Left cardiac atrium (tissue), 4 donors: ENCODE measurements at places on chromosomes 4 and X. TPM values are rescaled to one million over a fixed set of nuclear protein-coding genes. Genes with fewer than 3 reads are reported as not detected.

COX18 gene
- total RNA-seq = 13.8 TPM

RENBP gene
- total RNA-seq = 14.7 TPM

CXCL3 gene
- 0.88 TPM for total RNA-seq

RHOH gene
- total RNA-seq = 0.68 TPM

AADAT gene
- total RNA-seq = 1.5 TPM

CTAG1A gene
- total RNA-seq = not detected

GPRASP2 gene
- 17.9 TPM for total RNA-seq

CA5B gene
- total RNA-seq = 10.5 TPM

KIAA1210 gene
- not detected for total RNA-seq

TMEM165 gene
- 101 TPM for total RNA-seq

COX7B gene
- total RNA-seq = 1,144 TPM

SLC4A4 gene
- total RNA-seq = 18.6 TPM

PPP1R2C gene
- total RNA-seq = not detected

PARM1 gene
- 91.8 TPM for total RNA-seq

RHOXF1 gene
- total RNA-seq = 0.29 TPM

HSD17B13 gene
- total RNA-seq = 0.18 TPM

CYBB gene
- 75.1 TPM for total RNA-seq

ENPEP gene
- total RNA-seq = 12.2 TPM

APBB2 gene
- 56.5 TPM for total RNA-seq

OTUD6A gene
- not detected for total RNA-seq

ZNF711 gene
- 5.4 TPM for total RNA-seq

NXF2B gene
- not detected for total RNA-seq

SORBS2 gene
- total RNA-seq = 535 TPM

MSX1 gene
- 6.1 TPM for total RNA-seq

SNCA gene
- 12.7 TPM for total RNA-seq

GRIA3 gene
- 0.65 TPM for total RNA-seq

RELL1 gene
- 29.4 TPM for total RNA-seq

SOWAHD gene
- 0.32 TPM for total RNA-seq

RAB33B gene
- 6.3 TPM for total RNA-seq
